ENCODE measurements at places on chromosomes 3 and 15.

DNA sequence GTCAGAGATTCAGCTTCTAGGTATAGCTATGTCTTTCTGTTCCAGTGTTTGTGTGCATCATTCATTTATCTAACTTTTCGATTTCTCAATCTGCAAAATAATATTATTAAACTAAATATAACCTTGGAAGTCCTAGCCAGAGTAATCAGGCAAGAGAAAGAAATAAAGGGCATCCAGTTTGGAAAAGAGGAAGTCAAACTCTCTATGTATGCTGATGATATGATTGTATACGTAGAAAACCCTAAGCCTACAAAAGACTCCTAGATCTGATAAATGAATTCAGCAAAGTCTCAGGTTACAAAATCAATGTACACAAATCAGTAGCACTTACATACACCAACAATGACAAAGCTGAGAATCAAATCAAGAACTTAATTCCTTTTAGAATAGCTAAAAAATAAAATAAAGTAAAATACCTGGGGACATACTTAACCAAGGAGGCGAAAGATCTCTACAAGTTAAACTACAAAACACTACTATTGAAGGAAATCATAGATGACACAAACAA, 718.2 kb downstream of the NTRK3 start:
- DNase-seq, result no peak

GRCh38 chr3:27133060-27133459, 236.1 kb downstream of the NEK10 start:
- no peak for DNase-seq

GRCh38 chr3:178202194-178202593, 334.0 kb upstream of the KCNMB2 start:
- no peak for DNase-seq

DNA sequence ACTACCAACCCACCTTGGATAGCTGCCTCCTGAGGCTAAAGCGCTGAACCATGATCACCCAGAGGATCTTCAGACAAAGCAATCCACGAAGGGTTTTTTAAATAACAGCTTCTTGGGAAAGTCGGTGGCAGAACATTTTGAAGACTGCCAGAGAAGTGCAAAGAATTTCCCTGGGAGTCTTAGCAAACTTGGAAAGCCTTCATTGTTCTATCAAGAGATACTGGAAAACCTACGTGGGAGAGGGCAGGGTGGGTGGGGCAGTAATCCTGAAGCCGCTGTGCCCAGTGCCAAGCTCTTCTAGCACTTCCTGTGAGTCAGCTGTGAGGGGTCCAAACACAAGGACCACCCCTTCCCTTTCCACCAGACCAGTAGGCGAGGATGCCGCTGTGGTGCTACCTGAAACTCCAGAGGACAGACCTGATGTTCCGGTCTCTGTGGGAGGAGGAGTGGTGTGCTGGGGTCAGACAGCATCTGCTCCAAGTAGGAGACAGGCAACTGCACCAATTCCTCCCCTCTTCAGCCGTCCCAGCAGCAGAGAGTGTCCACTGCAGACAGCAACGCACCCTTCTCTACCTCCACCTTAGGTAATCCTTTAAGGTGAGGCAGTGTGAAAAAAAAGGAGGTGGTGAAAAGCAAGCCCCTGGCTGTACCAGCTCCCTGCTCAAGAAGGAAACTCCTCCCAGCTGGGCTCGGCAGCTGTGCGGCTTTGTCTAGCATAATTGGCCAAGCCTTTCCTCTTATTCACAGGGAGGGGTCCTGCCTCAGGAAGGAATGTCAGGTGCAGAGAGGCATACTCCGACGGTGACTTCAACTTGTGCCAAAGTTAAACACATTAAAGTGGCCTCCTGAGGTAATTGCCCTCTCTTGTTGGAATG, 99.0 kb downstream of the TMCC1 start:
- DNase-seq, result no peak

All from central memory CD4-positive, alpha-beta T cell (primary cell).